Mesothelial cell of epicardium (in vitro differentiated cells): ENCODE measurements at places on chromosomes 13 and 19. TPM values are rescaled to one million over a fixed set of nuclear protein-coding genes. Genes with fewer than 3 reads are reported as not detected.

The SELENOV gene
- 0.60 to 0.81 TPM (median 0.78 TPM) in 3 replicates for total RNA-seq

The PVR gene
- total RNA-seq, result 26.8 to 29.1 TPM (median 28.5 TPM) in 3 replicates

The FFAR3 gene
- total RNA-seq, result 0.27 to 0.31 TPM in 2 of 3 replicates, not detected in the other

- no peak overlapping the region for H3K27ac ChIP-seq
- peaks cover 20% of the 10 kb centered on the region for H3K36me3 ChIP-seq
- H3K27me3 ChIP-seq, result no peaks in the 10 kb centered on the region
- H3K4me3 ChIP-seq, result no peak overlapping the region
- H3K4me1 ChIP-seq, result no peaks in the 10 kb centered on the region
Observed at GRCh38 chr13:38017320-38017719, 147.7 kb upstream of the TRPC4 start.

DNA sequence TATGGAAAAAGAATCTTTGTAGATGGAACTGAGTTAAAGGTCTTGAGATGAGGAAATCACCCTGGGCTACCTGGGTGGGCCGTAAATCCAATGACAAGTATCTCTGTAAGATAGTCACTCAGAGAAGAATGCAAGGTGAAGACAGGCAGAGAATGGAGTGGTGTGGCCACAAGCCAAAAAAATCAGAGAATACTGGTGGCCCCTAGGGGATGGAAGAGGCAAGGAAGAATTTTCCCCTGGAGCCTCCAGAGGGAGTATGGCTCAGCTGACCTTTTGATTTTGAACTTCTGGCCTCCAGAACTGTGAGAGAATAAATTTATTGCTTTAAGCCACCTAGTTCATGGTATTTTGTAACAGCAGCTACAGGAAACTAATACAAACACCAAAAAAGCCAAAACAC lies 32.7 kb upstream of the CSNK1A1L start:
- H3K27me3 ChIP-seq, result no peaks in the 10 kb centered on the region
- peaks cover 2% of the 10 kb centered on the region for H3K36me3 ChIP-seq
- no peak overlapping the region for H3K4me3 ChIP-seq
- DNase-seq, result no peak
- peak overlapping the region; percentile 19 for H3K27ac ChIP-seq

GRCh38 chr13:50512474-50513299 lies 330.8 kb downstream of the DLEU7 start:
- no peaks in the 10 kb centered on the region for H3K27me3 ChIP-seq
- H3K4me1 ChIP-seq, result peaks cover 13% of the 10 kb centered on the region
- H3K36me3 ChIP-seq, result peaks cover 3% of the 10 kb centered on the region
- no peak overlapping the region for H3K4me3 ChIP-seq
- no peak for DNase-seq

DNA sequence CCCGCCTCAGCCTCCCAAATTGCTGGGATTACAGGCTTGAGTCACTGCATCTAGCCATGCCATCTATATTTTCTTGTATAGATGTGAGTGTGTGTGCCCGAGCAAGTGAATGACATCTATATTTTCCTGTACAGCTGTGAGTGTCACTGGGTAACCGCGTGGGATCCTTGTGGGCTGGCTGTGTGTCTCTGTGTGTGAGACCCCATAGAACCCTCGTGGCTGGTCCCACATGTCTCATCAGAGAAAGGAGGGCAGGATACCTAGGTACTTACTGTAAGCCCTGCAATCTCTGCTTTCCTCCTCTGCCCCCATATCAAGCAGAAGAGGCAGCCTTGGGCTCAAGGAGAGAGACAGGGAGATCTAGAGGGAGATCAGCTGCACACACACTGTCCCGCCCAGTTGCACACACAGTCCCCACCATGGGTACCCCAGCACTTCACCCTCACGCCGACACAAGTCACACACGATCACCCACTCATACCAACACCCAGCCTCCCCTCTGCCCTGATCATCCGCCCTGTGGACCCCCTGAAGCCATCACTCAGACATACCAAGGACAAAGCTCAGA lies 655 bp downstream of the DENND1C start:
- H3K27me3 ChIP-seq, result peaks cover 30% of the 10 kb centered on the region
- no peak overlapping the region for H3K4me3 ChIP-seq
- DNase-seq, result no peak
- H3K27ac ChIP-seq, result no peak overlapping the region
- H3K4me1 ChIP-seq, result no peaks in the 10 kb centered on the region
